ENCODE measurements at places on chromosomes 13 and 19.

- no peak for DNase-seq
Measured at GRCh38 chr19:8451885-8452284, 7.1 kb downstream of the HNRNPM start.

- no peak for DNase-seq
Measured at GRCh38 chr13:79571147-79571546, 90.2 kb downstream of the NDFIP2 start.

GRCh38 chr13:78827471-78827870, 168.5 kb upstream of the OBI1 start:
- DNase-seq, result no peak

GRCh38 chr19:400976-401865, 7.7 kb downstream of the C2CD4C start:
- no peak for DNase-seq

Data from hypothalamus (tissue), 51 donors.